Right forelimb (tissue), 1 donor: ENCODE measurements at places on chromosomes 4 and X.

- DNase-seq, result no peak
Measured at GRCh38 chrX:152932598-152933175, 34.8 kb downstream of the ZNF185 start.

GRCh38 chr4:68995292-68995691 lies 43.7 kb upstream of the UGT2A3 start:
- DNase-seq, result no peak

DNA sequence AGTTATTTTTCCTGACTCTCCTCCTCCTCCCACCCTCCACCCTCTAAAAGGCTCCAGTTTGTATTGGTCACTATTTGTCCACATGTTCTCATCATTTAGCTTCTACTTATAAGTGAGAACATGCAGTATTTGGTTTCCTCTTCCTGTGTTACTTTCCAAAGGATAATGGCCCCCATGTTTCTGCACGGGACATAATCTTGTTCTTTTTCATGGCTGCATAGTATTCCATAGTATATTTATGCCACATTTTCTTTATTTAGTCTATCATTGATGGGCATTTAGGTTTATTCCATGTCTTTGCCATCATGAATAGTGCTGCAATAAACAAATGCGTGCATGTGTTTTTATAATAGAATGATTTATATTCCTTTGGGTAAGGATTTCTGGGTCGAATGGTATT lies 167.3 kb upstream of the GRID2 start:
- DNase-seq, result no peak

DNA sequence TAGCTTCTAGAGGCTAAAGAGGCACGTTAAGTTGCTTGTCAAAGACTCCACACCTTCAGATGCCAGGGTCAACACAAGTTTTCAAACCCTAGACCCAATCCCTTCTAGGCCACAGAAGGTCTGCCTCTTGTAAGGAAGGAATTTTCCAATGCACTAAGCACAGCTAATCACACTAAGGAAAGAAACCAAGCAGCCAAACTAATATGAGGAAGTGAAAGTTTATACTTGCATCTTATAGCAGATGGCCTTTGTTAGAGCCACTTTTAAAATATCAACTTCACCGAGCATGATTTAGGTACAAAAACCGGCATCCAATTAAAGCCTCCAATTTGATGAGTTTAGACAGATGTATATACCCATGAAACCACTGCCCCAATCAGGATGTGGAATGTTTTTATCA lies 9.9 kb downstream of the FHL1 start:
- no peak for DNase-seq

DNA sequence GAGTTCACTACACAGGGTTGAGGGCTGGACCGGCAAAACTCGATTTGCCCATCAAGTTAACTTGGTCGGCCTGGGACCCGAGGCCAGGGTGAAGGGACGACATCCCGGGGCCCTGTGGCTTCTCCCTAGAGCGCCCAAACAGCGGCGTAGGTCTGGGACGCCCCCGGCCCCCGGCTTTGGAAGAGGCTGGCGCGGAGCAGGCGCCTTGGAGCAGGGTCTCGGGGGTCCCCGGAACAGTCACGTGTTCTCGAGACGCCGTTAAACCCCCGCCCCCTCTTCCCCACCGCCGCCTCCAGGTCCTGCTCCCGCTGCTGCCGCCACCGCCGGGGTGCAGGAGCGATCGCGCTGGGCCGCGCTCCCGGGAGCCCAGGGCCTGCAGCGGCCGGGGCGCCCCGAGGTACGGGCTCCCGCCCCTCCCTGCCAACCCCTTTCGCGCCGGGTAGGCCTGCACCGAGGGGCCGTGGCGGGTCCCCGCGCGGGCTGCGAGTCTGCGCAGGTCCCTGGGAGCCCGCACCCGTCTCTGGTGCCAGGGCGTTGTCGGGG lies at the start of gene NPY5R:
NPY5R (plus strand) TSS at position 289 of the 543 bp plus-strand sequence. CDS start 6,382 bp downstream, outside the sequence.
- peak; percentile 45 for DNase-seq

GRCh38 chr4:7210824-7211223 lies 18.5 kb downstream of the SORCS2 start:
- DNase-seq, result no peak

- no peak for DNase-seq
Measured at GRCh38 chrX:5638572-5638971, 590.1 kb downstream of the NLGN4X start.

- DNase-seq, result peak; percentile 90
Measured at GRCh38 chrX:283115-283845, 2.1 kb downstream of the PLCXD1 start.

- DNase-seq, result no peak
Measured at GRCh38 chr4:45353161-45353560, 626.8 kb upstream of the GNPDA2 start.

DNA sequence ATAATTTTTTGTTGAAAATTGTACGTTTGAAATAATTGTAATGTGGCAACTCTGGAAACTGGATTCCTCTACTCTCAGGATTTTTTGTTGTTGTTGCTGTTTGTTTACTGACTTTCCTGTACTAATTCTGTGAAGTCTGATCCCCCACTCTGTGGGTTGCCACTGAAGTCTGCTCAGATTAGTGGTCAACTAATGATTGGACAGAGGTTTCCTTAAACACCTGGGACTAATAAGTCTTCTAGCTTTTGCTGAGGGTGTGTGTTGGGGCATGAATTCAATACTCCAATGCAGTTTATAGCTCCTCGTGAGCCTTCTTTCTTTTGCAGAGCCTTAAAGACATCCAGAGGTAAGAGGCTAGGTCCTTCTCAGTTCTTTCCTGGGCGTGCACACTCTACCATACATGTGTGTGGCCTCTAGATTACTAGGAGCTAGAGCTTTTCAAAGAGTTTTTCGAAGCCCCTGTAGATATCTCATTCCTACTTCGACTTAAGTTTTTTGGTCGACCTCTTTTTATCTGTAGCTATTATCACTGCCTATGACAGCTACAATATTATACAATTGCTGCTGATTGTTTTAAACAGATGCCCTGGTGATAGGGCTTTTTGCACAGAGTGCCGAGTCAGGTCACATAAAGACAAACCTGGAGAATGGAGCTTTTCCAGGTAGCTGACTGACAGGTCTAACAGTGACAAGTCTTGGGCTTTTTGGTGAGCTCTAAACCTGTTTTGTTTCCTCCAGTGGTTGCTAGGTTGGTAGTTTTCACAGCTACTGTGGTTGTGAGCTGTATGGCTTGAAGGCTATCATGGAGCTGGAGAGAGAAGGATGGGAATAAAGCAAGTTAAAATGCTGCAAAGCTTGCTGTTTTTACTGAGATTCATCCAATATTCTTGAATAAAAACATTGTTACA lies 34.0 kb downstream of the BMP2K start:
- DNase-seq, result no peak

DNA sequence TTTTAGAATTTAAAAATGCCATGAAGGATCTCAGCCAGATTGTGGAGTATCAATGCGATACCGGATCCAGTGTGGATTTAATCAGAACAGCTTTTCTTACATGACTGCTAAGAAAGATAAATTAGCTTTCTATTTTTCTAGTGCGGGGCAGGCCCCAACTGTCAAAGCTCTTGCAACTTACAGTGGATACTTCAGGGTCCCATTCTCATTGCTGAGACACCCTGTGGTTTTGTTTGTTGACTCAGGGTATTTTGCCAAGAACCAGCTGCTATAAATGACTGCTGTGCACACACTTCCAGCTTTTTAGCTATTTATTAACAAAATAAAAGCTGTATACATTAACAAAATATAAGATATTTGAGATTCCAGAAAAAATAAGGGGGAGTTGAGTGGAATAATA lies 166.4 kb downstream of the DCLK2 start:
- no peak for DNase-seq

- no peak for DNase-seq
Measured at GRCh38 chrX:139094671-139095592, 383.4 kb upstream of the FGF13 start.

DNA sequence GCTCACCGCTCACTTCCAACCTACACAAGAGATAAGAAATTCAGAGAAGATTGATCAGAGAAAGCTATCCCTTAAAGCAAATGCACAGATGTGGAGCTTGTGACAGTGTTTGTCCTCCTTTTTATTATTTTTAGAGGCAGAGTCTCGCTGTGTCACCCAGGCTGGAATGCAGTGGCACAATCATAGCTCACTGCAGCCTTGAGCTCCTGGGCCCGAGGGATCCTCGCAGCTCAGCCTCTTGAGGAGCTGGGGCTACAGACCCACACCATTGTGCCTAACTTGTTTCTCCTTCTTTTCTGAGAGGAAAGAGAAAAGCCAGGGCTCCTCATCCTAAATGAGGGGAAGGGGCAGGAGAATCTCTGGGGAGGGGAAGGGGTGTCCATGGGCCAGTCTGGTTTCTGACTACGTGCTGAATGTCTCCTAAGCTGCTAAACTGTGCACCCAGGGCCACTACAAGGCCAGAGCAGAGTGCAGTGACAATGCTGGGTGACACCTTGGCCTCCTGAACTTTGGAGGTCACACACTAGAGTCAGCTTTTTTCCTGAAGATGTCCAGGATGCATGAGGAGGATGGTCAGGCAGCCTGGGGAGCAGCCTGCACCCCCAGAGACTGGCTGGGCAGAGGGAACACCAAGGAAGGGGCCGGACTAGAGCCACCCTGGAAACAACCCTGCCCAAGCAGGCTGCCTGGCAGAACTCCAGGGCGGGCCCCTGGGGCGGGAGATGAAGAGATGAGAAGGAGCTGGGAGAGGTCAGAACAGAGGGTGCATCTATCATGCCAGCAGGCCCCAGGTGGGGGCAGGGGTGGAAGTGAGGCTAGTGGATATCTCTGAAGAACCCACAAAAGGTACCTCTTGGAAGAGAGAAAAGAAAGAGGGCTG lies 55.5 kb upstream of the PROM1 start:
- DNase-seq, result no peak

GRCh38 chr4:187615972-187616371 lies 379.6 kb upstream of the ZFP42 start:
- no peak for DNase-seq

- DNase-seq, result no peak
Measured at GRCh38 chrX:1450361-1451161, 2.1 kb downstream of the ASMTL start.

DNA sequence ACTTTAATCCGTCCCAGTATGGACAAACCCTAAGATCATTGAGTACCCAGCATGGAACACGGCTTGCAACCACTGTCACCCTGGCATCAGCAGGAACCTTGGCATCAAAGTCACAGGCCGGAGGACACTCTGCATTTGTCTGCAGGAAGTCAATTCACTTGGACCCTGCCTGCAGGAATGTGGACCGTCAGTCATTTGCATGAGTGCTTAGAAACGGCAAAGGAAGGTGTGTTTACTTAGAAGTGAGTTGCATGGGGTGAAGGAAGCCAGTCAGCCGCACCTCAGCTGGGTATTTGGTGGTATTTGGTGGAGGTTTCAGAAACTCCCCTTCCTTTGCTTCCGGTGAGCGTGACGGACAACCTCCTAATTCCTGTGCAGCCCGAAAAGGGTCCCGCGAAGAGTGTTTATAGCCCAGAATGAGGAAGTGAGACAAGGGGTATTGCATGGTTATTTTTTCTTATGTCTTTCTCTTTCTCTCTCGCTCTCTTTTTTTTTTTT lies 15.5 kb downstream of the P2RY8 start:
- DNase-seq, result no peak

- no peak for DNase-seq
Measured at GRCh38 chr4:110508827-110509710, 33.1 kb downstream of the ENPEP start.

DNA sequence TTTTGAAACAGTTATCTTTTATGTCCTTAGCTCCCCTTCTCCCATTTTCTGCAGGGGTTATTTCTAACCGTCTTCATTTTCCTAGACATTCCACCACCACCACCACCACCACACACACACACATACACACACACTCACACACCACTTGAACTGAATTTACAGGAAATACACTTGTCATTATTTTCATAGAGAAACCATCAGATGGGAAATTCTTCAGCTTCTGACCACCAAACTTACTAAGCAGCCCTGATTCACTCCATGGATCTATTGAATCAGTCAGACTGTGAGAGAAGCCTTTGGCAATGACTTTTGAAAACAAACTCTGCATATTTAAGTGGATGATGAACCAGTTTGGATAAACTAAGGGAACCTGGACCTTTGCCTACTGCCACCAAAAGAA lies 210.1 kb upstream of the NHS start:
- DNase-seq, result no peak

GRCh38 chr4:36399762-36400353 lies 118.4 kb downstream of the DTHD1 start:
- no peak for DNase-seq
